ENCODE measurements at places on chromosomes 4 and X.

- DNase-seq = no peak
Measured at GRCh38 chr4:152508386-152508785, 27.5 kb downstream of the FBXW7 start.

DNA sequence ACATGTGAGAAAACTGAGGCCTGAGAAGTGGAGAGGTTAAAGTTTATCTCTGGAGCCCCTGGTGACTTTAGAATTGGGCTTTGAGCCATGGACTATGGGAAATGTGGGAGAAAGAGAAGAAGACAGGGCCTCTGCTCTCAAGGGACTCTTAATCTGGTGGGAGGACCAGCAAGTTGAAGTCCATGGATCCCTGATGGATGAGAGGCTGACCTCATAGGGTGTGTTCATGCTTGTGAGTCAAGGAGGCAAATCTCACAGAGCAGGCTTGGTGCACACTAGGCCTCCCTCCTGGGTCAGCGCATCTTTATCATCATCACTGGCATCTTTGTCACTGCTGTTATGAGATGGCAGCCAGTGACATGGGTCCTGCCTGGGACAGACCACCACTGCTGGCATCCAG is 211.9 kb downstream of the AFAP1 start:
- DNase-seq = no peak

DNA sequence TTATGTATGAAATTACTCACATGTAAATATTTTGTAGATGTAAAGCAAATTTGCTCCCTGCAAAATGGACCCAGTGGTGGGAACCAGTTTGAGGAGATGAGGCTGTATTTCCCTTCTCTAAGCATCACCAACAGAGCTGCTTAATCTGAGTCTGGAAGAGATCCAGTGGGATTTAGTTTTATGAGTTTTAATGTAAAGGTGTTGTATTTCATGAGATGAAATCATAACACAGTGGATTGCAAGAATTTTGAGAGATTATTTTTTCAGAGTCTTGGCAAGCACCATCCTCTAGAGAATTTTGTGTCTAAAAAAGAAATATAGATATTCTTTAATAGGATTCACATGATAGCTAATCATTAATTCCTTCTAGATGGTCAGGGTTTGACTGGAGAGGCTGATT is 35.6 kb upstream of the SFRP2 start:
- DNase-seq = no peak

- DNase-seq = no peak
Measured at GRCh38 chrX:49270249-49270921, 792 bp downstream of the PPP1R3F start.

- DNase-seq = no peak
Measured at GRCh38 chr4:156557920-156558319, 413.7 kb downstream of the PDGFC start.

DNA sequence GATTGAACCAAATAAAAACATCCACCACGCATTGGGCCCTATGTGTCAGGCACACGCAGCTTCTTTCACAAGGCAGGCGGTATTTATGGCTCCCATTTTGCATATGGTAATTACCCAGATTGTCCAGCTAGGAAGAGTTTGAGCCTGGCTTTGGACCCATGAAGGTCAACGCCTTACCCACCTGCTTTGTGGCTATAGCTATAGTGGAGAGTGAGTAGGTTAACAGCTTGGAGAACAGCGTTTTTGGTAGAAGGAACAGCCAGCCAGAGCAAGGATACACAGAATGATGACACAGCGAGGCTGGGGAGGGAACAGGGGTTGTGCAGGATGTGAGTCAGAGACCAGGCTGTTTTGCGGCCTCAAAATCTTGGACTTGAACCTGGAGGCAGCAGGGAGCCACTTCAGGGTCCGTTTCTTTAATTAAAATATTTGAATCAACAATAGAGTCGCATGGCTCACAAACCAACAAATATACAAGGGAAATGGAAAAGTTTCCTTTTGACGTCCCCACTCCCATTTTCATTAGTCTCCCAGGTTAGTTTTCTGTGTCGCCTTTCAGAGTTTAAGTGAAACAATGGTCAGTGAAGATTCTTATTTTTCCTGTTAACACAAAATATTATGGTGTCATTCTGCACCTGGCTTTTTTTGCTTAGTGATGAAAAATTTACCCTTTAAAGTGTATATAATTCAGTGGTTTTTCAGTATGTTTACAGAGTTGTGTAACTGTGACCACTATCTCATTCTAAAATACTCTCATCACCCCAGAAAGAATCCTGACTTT is 118.2 kb upstream of the STX18 start:
- DNase-seq = no peak

DNA sequence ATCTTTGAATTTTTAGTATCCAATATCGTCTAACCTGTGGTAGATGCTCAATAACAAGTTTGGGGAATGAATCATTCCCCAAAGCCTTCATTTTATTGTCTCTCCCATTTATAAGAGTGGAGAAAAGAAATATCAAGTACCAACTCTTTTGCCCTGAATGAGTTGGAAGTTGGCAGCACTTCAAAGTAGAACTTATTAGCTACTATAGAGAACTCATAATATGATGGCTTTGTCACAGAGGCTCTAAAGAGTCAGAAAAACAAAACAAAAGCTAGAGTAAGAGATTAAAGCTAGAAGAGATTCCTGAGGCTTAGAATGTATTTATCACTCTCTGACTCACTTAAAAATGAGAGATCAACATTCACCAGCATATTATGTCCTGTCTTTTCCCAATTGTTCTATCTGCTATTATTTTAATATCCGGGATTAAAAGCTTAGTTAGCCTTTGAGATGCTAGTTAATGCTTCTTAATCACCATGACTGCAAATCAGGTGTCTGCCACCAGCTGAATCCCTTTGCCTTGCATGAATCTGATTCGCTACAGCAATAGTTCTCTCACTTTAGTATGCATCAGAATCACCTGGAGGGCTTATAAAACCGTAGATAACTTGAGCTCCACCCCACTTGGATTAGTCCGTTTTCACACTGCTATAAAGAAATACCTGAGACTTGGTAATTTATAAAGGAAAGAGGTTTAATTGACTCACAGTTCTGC is 77.9 kb downstream of the PALLD start:
- DNase-seq = no peak

DNA sequence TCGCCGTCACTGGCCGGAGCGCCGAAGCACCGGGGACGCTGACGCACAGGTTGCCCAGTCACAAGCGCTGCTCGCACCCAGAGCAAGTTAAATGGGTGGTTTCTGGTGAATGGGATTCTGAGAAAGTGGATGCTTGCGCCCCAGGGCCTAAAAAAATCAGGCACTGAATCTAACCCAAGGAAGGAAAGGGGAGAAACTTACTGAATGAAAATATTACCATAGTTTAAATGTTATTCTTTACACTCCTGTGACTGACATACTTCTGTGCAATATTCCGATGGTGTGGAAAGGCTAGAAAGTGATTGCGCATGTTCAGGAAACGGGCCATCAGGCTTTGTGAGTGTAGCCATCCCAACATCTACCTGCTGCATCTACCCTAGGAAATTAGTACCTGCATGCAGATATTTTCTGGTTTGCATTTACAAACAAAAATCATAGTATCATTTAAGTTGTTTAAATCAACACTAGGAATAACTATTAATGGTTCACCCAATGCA is 838 bp upstream of the ABCG2 start:
- no peak for DNase-seq

DNA sequence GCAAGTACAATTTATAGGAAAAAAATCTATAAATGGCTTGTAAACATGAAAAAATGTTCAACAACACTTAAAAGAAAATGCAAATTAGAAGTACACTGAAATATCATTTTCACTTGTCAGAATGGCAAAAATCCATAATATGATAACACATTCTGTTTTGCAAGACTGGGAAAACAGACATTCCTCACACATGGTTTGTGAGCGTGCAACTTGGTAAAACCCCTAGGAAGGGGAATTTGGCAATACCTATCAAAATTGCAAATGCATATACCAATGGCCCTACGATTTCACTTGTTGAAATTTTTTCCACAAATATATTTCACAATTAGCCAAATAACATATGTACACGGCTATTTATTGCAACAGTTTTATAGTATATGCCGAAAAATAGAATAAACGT is 31.4 kb downstream of the TBC1D9 start:
- no peak for DNase-seq

- DNase-seq = no peak
Measured at GRCh38 chr4:123649250-123649644, 252.7 kb downstream of the SPRY1 start.

- no peak for DNase-seq
Measured at GRCh38 chrX:55028040-55028439, 2.7 kb downstream of the ALAS2 start.

DNA sequence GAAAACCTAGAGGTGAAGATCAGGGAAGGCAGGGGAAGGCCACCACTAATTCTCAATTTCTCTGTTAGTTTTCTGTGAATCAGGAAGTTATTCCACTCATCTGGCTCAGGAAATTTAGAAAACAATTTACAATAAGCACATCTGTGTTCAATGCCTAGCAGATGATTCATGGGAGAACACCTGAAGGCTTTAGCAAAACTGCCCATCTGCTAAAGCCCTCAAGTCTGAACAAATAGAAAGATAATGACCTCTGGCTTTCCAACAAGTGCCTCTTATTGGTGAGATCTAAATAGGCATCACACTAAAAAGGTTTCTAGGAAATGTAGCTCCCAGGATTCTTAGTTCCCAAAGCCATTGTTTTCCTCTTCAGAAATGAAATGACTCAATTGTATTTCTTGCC is 122.1 kb upstream of the GNPDA2 start:
- no peak for DNase-seq

DNA sequence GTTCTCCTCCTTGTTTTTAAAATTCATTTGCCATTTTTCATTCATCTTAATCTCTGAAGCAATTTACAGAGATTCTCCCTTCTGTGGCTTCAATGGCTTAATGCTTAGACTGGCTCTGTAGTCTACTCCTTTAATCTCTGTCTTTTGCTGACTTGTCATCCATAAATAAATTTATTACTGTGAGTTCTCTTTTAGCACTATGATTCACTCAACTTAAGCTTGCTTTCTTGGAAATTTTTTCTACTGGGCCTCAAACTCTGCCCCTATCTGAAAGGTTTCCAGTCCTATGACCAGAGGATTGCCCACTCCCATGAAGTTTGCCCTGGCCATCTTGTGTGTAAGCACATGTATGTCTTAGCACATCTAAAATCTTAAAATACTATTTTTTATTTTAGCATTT is 251.1 kb downstream of the DCLK2 start:
- no peak for DNase-seq

DNA sequence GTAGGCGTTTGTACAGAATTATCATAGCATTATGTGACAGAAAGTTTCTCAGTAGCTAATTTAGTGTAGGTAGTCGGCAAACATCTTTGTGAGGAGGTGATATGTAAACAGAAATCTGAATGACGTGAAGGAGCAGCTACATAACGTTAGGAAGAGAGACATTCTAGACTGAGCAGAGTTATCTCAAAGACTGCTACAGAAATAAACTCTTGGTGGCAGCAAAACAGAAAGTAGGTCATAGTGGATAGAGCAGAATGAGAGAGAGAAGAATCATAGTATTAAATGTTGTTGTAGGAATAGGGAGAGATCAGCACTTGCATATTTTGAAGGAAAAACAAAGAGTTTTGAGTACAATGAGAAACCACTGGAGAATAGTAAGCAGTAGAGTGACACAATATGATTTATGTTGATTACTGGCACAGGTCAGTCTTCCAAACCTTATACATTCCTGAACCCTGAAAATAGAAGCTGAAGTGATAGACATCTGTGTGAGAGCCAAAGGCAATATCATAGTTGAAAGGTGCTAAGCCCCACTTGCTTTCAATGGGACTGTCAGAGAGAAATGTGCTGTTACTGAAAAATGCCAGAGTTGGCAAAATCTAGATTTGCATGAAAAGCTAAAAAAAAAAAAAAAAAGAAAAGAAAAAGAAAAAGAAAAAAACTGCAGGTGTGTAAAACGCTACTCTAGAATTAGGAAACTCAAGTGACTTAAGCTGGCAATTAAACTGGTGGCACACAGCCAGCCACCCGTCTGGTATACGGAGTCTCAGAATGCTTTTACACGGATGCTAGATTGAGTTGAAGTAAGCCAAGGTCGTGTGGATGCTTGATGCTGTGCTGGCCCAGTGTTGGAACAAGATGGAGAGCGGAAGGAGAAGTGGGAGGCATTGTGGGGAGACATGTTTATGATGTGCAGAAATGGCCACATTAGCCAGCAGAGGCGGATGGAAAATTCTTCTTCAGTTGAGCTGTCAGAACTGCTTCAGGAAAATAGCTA is 750.2 kb upstream of the HS3ST1 start:
- DNase-seq = no peak

GRCh38 chr4:151888367-151888866 is 127.6 kb upstream of the GATB start:
- DNase-seq = no peak

- no peak for DNase-seq
Measured at GRCh38 chr4:153335665-153336064, 8.8 kb upstream of the MND1 start.

DNA sequence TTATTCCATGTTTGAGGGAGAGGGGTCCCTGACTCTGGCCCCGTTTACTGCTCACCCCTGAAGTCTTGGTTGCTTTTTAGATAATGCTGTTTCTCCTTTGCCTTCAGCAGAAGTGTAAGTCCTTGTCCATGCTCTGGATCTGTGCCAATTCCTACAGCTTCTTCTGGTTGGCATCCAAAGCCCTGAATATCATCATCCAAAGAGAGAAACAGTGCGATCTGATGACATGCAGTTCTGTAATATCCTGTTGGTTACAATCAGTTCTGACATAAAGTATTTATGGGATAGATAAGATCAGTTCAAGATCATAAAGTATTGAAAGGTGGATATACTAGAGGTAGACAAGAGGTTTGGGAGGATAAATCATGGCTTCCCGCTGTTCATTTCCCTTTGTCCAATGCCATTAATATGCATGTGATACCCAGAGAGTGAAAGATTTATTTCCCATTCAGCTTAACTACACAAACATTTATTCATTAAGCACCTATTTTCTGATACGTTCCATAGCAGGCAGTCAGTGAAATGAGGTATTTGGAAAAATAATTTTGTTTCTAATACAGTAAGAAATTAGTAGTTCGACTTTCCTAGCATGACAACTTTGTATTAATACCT is 53.2 kb upstream of the TMEM150C start:
- DNase-seq = no peak

- no peak for DNase-seq
Measured at GRCh38 chrX:19686876-19687275, 171.6 kb upstream of the MAP3K15 start.

GRCh38 chr4:62191451-62192240 is 991.5 kb downstream of the ADGRL3 start:
- no peak for DNase-seq

DNA sequence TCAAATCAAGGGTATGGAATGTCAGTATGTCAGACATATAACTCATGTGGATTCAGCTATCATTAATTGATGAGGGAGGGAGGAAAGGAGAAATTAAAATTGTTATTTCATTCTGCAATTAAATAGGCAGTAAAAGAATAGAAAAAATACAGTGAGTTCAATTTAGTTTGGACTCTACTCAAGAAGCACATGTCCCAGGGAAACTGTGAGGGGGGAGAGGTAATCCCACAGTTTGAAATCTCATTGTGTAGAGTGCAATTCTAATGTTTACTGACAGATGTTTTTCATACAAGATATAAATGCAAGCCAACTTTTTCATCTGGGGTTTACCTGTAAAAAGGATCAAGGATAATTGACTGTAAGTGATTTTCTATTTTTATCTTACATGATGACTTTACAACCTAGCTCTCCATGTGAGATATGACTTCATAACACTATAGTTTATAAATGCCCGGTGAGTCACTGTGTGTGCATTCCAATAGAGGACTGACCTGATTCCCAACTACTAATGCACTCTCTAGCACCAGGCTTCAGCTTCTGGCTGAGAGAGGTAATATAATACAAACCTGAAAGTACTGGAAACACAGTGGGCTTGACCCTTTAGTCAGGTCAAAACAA is 35.2 kb upstream of the SCD5 start:
- DNase-seq = no peak
